Stimulated activated CD4-positive, alpha-beta T cell treated with anti-CD3 and anti-CD28 coated beads, Interleukin-1b, Interleukin-23, amount 100 ng/mL, for 48 hours (primary cell): ENCODE measurements at places on chromosomes 2 and 18.

DNA sequence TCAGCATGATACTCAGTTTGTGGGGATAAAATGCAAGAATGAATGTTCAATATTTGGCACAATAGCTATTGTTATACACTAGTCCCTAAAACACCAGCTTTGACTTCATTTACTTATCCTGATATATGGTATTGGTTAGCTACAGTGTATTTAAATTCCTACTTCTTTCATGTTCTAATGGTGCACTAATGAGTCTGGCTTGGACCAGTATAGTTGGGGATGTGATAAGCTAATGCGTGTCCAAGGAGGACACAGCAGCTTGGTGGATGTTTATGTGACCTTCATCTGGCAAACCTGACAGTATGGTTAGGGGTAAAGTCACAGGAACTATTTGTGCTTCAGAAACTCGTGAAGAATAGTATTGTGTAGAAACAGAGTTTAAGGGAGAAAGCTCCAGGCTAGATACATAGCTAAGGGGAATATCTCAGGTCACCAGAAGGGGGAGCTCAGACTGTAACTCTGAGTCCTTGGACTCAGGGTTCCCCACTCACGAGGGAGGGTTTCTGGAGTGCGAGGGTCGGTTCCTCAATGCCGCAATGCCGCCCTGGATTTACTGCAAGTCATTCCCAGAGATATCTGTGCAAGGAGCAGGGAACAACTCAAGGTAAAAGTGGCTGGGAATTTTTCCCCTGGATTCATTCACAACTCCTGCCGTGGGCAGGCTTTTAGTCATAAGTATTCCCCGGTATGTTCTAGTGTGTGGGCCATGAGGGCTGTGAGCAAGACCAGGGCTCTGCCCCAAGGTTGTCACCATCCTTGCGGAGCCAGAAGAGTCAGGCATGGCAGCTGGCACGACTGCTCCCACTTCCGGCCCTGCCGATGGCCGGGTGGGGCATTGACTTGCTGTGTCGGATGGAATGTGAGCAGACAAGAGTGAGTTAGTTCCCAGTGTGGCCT lies 14.5 kb downstream of the IL1R2 start:
- peak; percentile 42 for DNase-seq

DNA sequence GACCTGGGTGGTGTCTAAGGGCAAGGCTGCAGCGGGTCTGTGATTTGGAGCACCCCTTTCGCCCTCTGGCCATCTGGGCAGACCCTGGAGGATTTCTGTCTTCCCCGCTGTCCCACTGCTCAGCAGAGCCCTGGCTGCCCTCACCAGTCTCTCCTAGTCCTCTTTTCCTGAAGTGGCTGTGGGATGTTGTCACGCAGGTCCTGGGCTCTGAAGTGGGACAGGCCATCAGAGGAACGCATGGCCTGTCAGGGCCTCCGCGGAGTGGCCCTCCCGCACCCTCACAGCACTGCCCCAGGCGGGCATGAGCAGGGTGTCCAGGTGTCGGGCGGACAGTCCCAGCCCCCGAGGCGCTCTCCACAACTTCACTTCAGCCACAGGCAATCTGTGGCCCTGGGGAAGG lies 1.1 kb upstream of the TMEM185B start:
- DNase-seq, result no peak

DNA sequence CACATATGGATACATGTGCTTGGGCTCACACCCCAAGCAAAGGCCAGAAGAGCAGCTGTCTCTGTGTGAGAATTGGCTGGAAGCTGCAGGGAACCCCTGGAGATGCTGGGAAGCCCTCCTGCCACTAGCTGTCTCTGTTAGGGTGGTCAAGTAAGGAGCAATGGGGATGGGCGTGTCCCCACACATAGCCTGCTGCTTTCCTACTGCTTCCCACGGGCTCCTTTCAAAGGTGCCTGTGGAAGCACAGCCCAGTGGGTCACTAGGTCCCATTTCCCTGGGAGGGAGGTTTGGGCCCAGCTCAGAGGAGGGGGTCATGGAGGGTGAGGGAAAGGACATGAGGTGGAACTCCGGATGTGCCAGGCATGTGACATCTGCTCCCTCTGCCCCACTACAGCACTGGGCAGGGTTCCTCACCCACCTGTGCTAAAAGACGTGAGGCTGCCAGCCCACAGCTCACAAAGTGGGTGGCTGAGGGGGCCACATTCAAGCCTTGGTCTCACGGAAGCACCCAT lies 24.4 kb upstream of the MAL start:
- DNase-seq, result no peak

DNA sequence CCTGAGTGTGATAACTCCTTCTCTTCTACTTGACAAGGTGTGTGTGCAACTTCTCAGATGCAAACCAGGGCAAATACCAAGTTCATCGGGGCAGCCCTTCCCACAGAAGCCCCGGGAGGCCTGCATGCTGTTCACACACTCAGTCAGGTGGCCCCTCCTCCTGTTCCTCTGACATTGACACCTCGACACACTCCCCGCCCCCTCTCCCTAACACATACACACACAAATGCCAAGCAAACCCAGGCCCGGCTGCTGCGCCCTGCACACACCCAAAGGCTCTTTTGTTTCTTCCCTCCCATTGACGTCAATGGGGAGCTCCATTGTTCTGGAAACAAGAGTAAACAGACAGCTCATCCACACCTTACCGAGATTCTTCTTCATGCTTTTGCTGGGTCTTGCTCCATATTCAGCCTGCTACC lies 1.7 kb upstream of the PER2 start:
- peak; percentile 20 for DNase-seq

GRCh38 chr2:128003463-128003862 lies 24.4 kb downstream of the SAP130 start:
- DNase-seq, result peak; percentile 37

DNA sequence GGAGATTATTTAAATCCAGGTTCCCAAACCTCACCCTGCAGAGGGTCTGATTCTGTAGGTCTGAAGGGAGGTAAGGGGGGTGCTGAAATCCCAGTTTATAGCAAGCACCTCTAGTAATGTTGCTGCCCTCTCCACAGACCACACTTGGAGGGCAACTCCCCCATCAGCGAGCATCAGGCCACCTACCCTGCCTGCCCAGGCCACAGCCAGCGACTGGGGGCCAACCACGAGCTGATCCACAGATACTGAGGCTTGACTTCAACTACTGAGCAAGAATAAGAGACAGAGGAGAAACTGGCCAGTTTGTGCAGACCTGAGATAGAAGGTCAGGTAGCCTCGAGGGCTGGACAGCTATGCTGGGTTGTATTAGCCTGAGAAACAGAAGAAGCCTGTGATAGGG lies 36.3 kb upstream of the LBH start:
- no peak for DNase-seq

GRCh38 chr2:132403146-132403545 lies 13.5 kb upstream of the GPR39 start:
- no peak for DNase-seq

DNA sequence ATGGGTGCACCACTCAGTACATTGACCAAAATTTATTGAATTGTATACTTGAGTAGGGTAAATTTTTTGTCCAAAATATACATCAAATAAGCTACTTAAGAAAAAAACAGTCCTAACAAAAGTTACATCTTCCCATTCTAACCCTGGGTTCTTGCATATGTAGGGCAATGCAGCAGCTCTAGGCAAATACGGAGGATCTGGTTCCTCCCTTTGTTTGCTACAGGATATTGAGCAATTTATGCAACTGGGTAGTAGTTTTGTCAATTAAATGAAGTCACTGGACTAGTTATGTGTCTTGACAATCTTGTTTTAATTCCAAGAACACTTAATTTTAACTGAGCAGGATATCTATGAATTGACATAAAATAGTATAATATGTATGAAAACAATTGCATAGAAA lies 1507.2 kb upstream of the PIK3C3 start:
- no peak for DNase-seq

GRCh38 chr2:17058772-17059402 lies 393.3 kb upstream of the CYRIA start:
- DNase-seq, result no peak

- DNase-seq, result no peak
Observed at GRCh38 chr2:201357221-201357620, at the start of gene FLACC1. TSS of gene FLACC1 (minus strand) at chr2:201357345. CDS start at chr2:201351404, 5,941 bp downstream.

- no peak for DNase-seq
Observed at GRCh38 chr18:21241301-21242048, 557 bp upstream of the GREB1L start.

- no peak for DNase-seq
Observed at GRCh38 chr18:76673281-76674185, 148.8 kb upstream of the ZNF236 start.

DNA sequence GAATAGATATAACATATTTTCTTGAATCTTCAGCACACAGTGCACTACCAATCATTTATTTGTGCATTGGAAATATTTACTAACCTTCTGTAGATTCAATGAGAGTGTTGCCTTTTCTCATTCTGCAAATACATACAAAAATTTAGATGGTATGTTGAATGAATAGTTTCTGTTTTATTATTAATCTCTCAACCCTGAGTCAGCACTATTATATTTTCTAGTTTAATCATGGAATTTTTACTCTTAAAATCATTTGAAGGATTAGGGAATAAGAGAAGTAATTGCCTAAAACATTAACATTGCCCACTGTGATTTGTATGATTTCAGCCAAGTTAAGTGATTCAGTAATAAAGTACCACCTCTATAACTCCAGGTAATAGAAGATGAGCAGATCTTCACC lies 370.2 kb upstream of the CDH7 start:
- DNase-seq, result no peak

DNA sequence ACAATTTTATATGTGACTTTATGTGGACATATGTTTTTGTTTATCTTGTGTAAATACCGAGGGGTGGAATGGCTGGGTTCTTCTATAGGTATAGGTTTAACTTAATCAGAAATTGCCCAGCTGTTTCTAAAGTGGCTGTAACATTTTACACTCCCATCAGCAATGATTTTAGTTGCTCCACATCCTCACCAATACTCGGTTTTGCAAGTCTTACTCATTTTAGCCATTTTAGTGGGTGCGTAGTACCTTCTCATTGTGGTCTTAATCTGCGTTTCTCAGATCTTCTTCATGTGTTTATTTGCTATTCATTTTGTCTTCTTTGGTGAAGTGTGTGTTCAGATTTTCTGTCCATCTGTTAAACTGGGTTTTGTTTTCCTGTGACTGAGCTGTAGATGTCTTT lies 95.4 kb upstream of the BCL2L11 start:
- DNase-seq, result no peak

- DNase-seq, result no peak
Observed at GRCh38 chr2:62042944-62043343, 137.5 kb downstream of the COMMD1 start.

DNA sequence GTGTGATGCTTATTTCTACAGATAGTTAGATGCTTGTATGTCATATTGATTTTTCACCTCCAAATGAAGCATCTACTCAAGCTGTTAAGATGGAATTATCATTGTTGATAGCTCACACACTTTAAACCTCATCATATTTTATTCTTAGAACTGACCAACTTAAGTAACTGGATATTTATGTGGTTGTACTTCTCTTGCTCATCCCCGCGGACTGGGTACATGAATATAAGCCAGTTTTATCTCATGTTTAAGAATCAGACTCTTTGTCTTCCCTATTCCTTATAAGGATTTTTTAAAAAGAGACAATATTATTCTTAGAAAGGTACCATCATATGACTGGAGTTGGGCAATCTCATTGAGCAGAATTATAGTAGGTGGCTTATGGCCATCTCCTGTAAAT lies 358.7 kb downstream of the DSC3 start:
- DNase-seq, result no peak

- DNase-seq, result no peak
Observed at GRCh38 chr2:175640655-175641054, 361.4 kb downstream of the LNPK start.

DNA sequence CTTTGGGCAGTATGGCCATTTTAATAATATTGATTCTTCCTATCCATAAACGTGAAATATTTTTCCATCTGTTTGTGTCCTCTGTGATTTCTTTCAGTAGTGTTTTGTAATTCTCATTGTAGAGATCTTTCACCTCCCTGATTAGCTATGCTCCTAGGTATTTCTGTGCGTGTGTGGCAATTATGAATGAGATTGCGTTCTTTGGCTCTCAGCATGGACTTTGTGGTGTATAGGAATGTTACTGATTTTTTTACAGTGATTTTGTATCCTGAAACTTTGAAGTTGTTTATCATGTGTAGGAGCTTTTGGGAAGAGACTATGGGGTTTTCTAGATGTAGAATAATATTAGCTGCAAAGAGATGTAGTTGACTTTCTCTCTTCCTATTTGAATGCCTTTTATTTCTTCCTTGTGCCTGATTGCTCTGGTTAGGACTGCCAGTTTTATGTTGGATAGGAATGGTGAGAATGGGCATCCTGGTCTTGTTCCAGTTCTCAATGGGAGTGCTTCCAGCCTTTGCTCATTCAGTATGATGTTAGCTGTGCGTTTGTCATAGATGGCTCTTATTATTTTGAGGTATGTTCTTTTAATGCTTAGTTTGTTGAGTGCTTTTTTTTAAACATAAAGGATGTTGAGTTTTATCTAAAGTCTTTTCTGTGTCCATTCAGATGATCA lies 27.0 kb upstream of the THUMPD2 start:
- DNase-seq, result no peak

DNA sequence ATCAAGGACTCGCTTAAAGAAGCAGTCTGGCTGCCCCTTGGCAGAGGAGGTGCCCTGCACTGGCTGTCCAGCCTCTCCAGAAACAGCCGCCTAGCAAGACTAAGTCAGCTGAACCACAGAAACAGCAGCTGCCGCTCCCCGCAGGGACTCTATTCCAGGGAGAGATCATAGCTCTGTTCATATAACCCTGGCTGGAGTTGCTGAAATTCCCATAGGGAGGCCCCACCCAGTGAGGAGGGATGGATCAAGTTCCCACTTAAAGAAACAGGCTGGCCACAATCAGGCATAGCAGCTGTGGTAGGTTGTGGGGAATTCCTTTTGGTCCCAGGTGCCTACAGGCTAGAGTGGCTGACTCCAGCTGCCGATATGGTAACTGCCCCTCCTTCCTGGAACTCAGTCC lies 74.2 kb upstream of the MC4R start:
- no peak for DNase-seq

- DNase-seq, result no peak
Observed at GRCh38 chr2:151841047-151841424, 12.8 kb upstream of the ARL5A start.

GRCh38 chr2:83516503-83516902 lies 942.6 kb downstream of the SUCLG1 start:
- DNase-seq, result no peak

- DNase-seq, result no peak
Observed at GRCh38 chr18:24935896-24936295, 416.1 kb downstream of the ZNF521 start.

- DNase-seq, result peak; percentile 18
Observed at GRCh38 chr2:148674063-148675020, 29.8 kb downstream of the EPC2 start.

GRCh38 chr18:10659000-10659399 lies 133.2 kb downstream of the NAPG start:
- no peak for DNase-seq

DNA sequence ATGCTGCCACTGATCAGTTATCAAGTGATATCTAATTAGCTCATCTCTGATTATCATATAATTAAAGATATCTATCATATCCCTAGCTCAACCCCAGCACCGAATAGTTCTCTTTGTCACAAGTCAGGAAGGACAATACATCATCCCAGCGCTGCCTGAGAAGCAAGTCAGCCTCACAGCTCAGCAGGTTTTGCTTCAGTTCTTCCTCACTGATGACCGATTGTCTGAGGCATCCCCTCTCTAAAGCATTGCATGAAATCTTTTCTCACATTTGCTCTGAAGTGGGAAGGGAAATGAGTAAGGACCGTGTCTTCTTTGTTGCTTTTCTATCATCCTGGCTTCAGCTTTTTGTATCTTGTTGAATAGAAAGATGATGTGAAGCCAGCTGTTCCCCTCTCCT lies 247.9 kb downstream of the CMPK2 start:
- no peak for DNase-seq

GRCh38 chr2:134352844-134353243 lies 99.0 kb downstream of the MGAT5 start:
- no peak for DNase-seq

- DNase-seq, result no peak
Observed at GRCh38 chr2:7025082-7025481, 107.9 kb downstream of the RNF144A start.
